ENCODE measurements at places on chromosomes 2 and 18. TPM values are rescaled to one million over a fixed set of nuclear protein-coding genes. Genes with fewer than 3 reads are reported as not detected.

SH3RF3 gene
- 1.2 TPM for total RNA-seq

DNA sequence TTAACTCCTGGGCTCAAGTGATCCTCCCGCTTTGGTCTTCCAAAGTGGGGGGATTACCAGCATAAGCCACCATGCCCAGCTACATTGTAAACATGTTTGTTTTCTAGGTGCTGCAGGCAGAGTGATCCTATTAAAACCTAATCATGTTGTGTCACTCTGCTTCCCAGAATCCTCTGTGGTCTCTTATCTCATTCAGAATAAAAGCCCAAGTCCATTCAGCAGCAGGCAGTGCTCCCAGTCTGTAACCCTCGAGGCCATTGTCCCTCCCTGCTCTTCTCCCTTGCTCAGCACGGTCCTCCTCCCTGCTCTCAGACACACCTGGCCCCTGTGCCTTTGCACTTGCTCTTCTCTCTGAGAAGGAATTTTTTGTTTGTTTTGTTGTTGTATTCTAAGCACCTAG is 11.1 kb upstream of the CABYR start:
- H3K4me1 ChIP-seq: no peaks in the 10 kb centered on the region
- H3K27me3 ChIP-seq: no peaks in the 10 kb centered on the region
- no peak overlapping the region for H3K4me3 ChIP-seq
- H3K36me3 ChIP-seq: peaks cover 4% of the 10 kb centered on the region
- DNase-seq: no peak

DNA sequence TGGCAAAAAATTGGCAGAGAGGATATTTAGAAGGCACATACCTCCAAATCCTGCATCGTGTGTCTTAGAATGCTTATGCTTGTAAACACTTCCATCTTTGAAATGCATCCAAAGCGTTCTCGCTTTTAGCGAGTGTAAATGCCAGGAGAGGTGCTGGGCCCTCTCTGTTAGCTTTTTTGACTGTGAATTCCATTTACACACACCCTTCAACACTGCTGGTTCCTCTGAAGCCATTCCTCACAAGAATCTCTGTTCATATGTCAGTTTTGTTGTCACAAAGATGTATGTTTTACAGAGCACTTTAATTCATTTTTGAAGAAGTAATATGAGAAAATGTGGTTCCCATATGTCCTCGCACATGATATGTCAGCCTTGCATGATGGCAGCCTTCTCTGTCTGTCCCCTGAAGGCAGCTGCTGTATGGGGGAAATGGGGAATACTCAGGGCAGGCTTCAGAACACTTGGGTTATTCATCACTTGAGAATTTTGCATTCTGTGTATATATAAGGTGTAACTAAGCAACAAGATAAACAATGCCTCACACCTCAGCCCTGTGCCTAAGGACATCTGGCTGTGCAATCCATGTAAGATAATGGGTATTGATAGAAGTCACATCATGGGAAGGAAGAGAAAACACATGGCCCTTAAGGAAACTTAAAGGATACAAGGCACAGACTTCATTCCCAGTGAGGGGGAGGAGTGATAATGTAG is 52.3 kb downstream of the RAB27B start:
- no peak overlapping the region for H3K27ac ChIP-seq
- no peaks in the 10 kb centered on the region for H3K4me1 ChIP-seq
- no peak for DNase-seq
- peaks cover 5% of the 10 kb centered on the region for H3K27me3 ChIP-seq

- H3K27me3 ChIP-seq: no peaks in the 10 kb centered on the region
- DNase-seq: no peak
- no peak overlapping the region for H3K27ac ChIP-seq
- no peak overlapping the region for H3K4me3 ChIP-seq
- H3K36me3 ChIP-seq: no peaks in the 10 kb centered on the region
Observed at GRCh38 chr18:64718808-64719207, 569.9 kb upstream of the LINC00305 start.

- H3K4me1 ChIP-seq: no peaks in the 10 kb centered on the region
- no peaks in the 10 kb centered on the region for H3K27me3 ChIP-seq
- no peak for DNase-seq
- H3K27ac ChIP-seq: no peak overlapping the region
Observed at GRCh38 chr2:120979398-120979797, 243.7 kb downstream of the GLI2 start.

GRCh38 chr2:46723346-46723745 is 192.3 kb downstream of the MCFD2 start:
- no peak overlapping the region for H3K4me3 ChIP-seq
- peak overlapping the region; percentile 80 for H3K27ac ChIP-seq
- no peak for DNase-seq

DNA sequence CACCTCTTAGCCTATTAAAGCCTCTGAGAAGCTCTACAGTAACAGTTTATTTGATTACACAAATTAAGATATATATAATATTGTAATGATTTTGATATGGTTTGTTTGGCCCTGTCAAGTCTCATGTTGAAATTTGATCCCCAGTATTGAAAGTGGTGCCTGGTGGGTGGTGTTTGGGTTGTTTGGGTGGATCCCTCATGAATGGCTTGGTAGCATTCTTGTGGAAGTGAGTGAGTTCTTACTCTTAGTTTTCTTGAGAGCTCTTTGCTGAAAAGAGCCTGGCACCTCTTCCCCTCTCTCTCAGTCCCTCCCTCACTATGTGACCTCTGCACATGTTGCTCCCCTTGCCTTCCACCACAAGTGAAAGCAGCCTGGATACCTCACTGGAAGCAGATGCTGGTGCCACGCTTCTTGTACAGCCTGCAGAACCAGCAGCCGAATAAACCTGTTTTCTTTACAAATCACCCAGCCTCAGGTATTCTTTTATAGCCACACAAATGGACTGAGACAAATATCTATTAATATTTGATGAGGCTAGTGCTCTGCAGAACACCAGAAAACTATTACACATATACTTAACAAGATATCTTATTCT is 52.8 kb downstream of the SLC4A10 start:
- no peak overlapping the region for H3K27ac ChIP-seq
- H3K27me3 ChIP-seq: no peaks in the 10 kb centered on the region
- no peak for DNase-seq
- no peaks in the 10 kb centered on the region for H3K4me1 ChIP-seq
- H3K36me3 ChIP-seq: no peaks in the 10 kb centered on the region
- H3K4me3 ChIP-seq: no peak overlapping the region

DNA sequence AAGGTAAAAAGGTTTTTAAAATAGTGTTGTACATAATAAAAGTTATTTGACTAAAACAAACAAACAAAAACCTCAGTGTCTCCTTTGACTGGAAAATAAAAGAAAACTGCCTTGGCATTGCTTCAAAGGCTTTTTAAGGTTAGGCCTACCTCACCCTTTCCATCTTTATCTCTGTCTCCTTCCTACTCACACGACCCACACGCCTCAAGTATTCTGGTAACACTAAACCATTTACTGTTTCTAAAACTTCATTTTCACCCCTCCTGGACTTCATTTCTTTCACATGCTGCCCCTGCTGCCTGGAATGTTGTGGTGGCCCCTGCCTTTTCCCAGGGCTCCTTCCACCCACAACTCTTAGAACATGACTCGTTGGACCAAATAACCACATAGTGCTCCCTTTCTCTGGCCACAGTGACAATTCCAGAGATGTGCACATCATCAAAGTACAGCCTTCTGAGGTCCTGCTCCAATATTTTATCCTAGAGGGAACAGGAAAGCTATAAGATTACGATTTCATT is 54.0 kb downstream of the ERBB4 start:
- no peaks in the 10 kb centered on the region for H3K36me3 ChIP-seq
- no peak for DNase-seq
- no peak overlapping the region for H3K27ac ChIP-seq
- no peaks in the 10 kb centered on the region for H3K4me1 ChIP-seq

- H3K4me3 ChIP-seq: no peak overlapping the region
- DNase-seq: peak; percentile 27
- no peaks in the 10 kb centered on the region for H3K36me3 ChIP-seq
- no peaks in the 10 kb centered on the region for H3K4me1 ChIP-seq
- H3K27ac ChIP-seq: no peak overlapping the region
Observed at GRCh38 chr18:1663879-1664705, 759.4 kb downstream of the ADCYAP1 start.

Measured in activated T-cell treated with anti-CD3 and anti-CD28 coated beads, Interleukin-2, amount 50 U/mL, for 72 hours (primary cell).